WTC11 (cell line): ENCODE measurements at places on chromosomes 12 and 14. TPM values are rescaled to one million over a fixed set of nuclear protein-coding genes. Genes with fewer than 3 reads are reported as not detected.

GRCh38 chr12:123363740-123364531, 711 bp downstream of the SBNO1 start:
- DNase-seq = peak; percentile 22

UNC79 gene
- total RNA-seq = 2.1 to 2.4 TPM (median 2.3 TPM) in 3 replicates

RHEBL1 gene
- total RNA-seq = 6.4 to 9.0 TPM (median 6.9 TPM) in 3 replicates

CPNE6 gene
- not detected in 3 replicates for total RNA-seq

APOF gene
- total RNA-seq = 0.11 TPM in 1 of 3 replicates, not detected in the others
